ELR (cell line): ENCODE measurements at places on chromosomes 6 and 20.

DNA sequence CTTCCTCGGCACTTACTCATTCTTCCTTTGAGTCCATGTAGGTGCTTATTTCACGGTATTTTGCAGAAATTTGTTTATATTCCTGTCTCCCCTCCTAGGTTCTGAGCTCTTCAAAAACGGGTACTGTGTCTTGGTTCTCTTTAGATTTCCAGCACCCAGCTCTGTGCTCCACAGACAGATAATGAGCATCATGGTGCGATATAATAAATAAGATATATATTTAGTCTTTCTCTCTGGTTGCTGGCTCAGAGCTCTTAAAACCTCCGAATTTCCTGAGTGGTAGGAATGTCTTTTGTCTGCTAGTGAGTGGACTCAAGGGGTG lies 108.1 kb upstream of the GPR6 start:
- no peak for DNase-seq

GRCh38 chr6:73696966-73697655 lies 1.1 kb downstream of the CD109 start:
- DNase-seq, result no peak

- no peak for DNase-seq
Measured at GRCh38 chr6:158361961-158362669, 49.9 kb downstream of the TULP4 start.

- DNase-seq, result no peak
Measured at GRCh38 chr20:61951695-61952533, 113.8 kb downstream of the TAF4 start.

DNA sequence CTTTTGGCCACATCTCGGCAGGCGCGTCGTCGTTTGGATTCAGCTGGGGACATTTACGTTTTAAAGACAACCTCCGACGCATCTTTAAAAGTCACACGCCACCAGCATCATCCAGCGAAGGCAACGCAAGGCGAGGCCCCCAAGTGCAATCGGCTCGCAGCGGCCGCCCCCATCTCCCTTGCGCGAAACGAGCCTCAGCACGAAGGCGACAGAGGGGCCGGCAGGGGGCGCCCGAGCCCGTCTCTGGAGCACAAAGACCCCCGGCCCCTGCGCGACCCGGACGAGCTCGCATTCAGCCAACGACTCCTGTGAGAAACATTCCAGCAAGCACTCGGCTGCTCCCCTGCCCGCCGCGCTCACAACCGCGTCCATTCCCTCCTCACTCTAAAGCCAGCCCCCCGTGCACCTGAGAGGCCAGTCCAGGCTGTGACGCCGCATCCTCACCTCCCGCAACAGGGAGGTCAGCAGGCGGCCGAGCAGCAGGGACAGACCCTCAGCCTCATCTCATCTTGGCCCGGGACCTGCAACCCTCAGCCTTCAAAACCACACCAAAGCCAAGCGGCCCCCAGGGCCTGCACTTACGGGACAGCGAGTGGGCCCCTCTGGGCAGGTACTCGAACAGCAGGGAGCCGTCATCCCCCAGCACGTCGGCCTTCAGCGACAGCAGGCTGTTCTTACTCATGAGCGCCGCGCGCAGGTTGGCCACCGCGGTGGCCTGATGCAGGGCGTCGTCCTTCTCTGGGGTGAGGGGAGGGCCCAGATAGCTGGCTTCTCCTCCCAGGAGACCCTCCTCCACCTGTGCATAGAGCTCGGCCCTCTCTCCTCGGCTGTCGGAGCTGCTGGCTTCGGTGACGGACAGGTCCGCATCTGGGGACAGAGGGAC lies 35.8 kb downstream of the SLC2A4RG start:
- peak; percentile 45 for DNase-seq

DNA sequence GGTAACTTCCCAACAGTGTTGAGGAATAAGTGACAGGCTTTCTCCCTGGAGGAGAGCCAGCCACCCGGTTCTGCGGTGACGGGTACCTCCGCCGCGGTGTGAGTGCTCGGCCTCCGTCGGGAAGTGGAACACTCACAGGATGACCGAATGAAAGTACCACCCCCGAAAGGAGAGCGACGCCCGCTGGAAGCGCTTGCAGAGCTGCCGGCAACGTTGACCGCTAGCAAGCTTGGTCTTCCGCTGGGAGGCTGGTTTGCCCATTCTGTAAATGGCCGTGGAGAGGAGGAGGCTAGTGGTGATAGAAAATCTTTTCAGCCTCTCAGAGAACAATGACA lies 614 bp upstream of the TMEM242 start:
- DNase-seq, result peak; percentile 90

- no peak for DNase-seq
Measured at GRCh38 chr20:13822459-13822858, 37.6 kb downstream of the NDUFAF5 start.

GRCh38 chr6:50661636-50662035 lies 51.7 kb upstream of the TFAP2D start:
- no peak for DNase-seq

DNA sequence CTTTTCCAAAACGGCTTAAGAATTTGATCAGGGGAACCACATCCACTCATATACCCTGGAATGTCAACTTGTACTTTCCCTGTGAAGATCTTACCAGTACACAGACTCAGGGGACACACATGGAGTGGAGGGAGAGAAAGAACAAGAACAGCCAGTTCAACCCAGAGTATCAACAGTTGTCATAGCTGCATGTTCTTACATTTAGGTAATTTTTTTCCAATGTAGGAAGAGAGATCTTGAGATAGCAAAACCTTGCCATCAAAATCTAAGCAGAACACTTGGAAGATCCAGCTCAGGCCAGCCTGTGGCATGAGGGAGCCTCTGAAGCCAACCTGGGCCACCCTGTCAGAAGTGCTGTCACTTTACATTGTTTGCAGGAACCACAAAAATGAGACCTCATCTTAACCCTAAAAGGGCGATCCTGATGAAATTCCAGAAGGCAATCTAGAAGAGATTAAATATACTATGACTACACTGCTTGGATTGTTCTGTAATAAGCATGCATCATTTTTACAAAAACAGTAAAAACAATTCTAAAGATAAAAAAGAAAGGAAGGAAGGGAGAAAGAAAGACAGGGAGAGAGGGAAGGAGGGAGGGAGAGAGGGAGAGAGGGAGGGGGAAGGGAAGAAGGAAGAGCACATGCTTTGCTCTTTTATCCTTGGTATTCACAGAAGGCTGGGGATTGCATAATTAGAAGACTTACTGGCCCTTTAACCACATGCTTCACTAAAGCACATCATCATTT lies 124.7 kb upstream of the TCF21 start:
- peak; percentile 40 for DNase-seq

DNA sequence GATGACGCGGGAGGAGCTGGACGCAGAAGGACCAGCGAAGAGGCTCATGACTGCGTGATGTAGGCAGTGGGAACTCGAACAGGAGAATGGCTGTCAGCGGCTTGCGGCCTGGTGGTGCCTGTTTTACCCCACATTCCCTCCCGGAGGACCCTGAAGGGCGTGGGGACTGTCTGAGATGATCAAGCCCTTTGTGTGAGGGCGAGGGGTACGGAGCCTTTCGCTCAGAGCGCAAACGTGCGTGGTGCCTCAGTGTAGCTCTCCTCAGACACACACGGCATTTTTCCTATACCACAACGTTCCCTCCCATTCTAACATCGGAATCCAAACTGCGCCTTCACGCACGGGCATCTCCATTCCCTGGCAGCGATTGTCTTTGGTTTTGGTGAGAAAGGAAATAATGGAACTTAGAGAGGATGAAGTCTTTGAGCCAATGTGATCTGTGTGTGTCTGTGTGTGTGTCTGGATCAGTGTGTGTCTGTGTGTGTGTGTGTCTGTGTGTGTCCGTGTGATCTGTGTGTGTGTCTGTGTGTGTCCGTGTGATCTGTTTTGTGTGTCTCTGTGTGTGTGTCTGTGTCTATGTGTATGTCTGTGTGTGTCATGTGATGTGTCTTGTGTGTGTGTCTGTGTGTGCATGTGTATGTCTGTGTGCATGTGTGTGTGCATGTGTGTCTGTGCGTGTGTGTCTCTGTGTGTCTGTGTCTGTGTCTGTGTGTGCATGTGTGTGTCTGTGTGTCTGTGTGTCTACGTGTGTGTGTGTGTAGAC lies 5.3 kb downstream of the PTK6 start:
- no peak for DNase-seq

- peak; percentile 79 for DNase-seq
Measured at GRCh38 chr6:33208091-33208967, at the start of gene RING1. Gene RING1 (plus strand): TSS chr6:33208500. CDS start chr6:33208823, 323 bp downstream.

- DNase-seq, result no peak
Measured at GRCh38 chr20:59438201-59438600, 137.8 kb downstream of the EDN3 start.

DNA sequence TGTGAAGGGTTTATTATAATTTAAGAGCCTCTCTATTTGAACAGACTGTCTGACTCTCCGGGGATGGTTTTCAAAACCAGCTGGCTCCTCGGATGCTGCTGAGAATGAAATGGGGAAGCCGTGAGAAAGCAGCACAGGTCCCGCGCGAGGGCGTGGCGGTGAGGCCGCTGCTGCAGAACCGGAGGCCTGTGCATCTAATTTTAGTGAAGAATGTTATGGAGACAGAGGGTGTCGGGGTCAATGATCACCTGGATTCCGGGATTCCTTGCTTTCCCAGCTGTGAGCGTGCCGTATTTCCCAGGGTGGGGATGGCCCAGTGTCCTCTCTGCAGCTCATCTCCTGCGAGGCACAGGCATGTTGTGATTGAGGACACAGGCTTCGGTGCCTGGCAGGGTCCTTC lies 348.0 kb downstream of the CDH4 start:
- DNase-seq, result no peak

- no peak for DNase-seq
Measured at GRCh38 chr20:43583133-43583864, 7.4 kb upstream of the IFT52 start.

DNA sequence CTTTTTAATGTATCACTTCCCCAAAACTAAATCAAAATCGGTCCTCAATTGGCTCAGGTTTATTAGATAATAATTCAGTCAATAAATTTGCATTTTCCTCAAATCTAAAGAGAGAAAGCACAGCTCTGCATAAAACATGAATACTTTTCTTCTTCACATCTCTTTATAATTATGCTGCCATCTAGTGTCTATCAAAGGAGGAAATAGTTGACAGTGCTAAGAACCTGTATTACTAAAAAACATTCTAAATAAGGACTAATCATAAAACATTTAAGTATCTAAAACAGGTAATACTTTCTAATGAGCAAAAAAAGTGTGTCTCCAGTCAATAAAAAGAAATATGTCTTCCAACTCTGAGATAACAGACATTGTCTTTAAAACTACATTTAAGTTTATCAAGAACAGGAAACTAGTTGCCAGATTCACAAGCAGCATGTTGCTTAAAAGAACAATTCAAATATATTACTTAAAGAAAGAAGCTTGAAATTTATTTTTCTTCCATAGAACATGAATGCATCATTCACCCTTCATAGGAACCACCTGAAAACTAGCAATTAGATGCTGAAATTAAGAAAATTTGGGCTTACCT lies 56.5 kb upstream of the DST start:
- peak; percentile 62 for DNase-seq

- no peak for DNase-seq
Measured at GRCh38 chr6:123091896-123092271, 95.8 kb downstream of the CLVS2 start.

GRCh38 chr6:33442283-33442682 lies 12.1 kb upstream of the ZBTB9 start:
- no peak for DNase-seq

GRCh38 chr20:57707849-57708693 lies 1.7 kb downstream of the PMEPA1 start:
- no peak for DNase-seq

DNA sequence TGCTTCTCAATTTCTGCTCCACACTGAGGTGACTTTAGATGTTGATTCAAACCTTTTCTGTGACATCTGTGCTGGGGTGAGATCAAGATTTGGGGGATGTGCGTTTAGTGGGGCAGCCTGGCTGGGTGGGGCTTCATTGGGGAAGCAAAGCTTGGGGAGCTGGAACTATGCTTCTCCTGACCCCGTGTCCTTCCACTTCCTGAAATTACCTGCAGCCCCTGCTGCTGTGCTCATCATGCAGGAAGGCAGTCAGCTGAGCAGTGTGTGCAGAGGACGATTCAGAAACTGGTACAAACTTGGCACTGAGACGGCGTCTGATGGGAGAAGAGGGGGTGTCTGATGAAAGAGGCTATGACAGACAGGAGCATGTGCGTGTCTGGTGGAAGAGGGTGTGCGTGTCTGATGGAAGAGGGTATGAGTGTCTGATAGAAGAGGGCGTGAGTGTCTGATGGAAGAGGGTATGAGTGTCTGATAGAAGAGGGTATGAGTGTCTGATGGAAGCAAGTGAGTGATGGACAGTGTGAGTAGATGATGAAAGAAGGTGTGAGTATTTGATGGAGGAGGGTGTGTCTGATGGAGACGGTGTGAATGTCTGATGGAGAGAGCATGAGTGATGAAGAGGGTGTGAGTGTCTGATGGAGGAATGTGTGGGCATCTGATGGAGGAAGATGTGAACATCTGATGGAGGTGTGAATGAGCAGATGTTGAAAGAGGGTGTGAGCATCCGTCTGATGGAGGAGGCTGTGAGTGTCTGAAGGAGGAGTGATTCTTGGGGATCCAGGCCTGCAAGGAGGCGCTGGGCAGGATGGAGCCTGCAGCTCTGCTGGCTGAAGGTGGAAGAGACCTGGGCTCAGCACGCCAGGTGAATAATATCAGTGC lies 103.4 kb downstream of the SYCP2 start:
- no peak for DNase-seq

DNA sequence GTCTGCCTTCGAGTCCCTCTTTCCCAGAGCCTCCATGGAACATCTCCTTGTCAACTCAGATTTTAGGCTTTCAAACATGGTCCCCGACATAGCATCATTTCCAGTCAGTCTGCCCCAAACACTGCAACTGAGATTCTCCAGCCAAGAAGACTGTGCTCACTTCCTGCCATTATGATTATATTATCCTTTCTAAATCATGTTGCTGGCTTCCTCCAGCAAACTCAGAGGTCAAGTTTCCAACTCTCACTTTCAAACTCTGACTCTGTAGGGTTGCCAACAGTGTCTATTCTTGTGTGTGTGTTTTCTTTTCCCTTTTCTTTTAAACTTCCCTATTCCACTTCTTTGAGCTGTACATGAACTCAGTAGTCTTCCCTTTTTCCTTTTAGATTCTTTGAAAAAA lies 61.2 kb upstream of the TRAF3IP2 start:
- DNase-seq, result no peak

GRCh38 chr6:169556758-169557548 lies 144.9 kb downstream of the WDR27 start:
- DNase-seq, result no peak

- DNase-seq, result no peak
Measured at GRCh38 chr20:22773344-22773743, 189.0 kb upstream of the FOXA2 start.

DNA sequence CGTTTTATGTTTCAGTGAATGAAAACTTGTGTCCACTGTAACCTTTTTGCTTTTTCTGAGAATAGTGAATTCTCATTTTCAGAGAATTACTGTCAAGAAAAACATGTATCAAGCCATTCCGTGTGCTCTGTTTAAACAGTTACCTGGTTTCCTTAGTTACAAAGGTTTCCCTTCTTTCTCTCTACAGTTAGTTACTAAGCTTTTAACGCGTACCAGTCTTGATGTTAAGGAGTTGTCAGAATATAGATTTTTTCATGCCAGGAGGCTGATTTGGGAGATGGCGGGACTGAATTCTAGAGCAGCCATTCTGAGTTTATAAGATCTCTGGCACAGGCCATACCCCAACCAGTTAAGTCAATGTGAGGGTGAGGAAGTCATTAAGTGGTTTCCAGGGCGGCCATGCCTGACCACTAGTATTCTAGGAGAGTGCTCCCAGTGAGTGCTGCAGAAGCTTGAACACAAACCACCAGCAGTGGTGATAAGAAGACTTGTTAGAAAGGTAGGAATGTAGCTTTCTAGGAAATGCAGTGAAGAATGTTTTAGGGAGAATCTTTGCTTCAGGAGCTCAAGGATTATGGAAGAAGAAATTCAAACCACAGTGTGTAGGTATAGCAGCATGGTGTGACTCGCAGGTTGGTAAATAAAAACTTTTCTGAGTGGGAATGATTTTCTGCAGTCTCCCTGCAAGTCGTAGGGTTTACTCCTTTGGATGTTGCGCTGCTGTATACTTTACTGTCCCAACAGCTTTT lies 112.9 kb downstream of the JARID2 start:
- DNase-seq, result no peak
